ENCODE measurements at places on chromosomes 5 and 9. TPM values are rescaled to one million over a fixed set of nuclear protein-coding genes. Genes with fewer than 3 reads are reported as not detected.
A peak's percentile ranks its signal among the peaks of the same experiment; 100 is the strongest.

DNA sequence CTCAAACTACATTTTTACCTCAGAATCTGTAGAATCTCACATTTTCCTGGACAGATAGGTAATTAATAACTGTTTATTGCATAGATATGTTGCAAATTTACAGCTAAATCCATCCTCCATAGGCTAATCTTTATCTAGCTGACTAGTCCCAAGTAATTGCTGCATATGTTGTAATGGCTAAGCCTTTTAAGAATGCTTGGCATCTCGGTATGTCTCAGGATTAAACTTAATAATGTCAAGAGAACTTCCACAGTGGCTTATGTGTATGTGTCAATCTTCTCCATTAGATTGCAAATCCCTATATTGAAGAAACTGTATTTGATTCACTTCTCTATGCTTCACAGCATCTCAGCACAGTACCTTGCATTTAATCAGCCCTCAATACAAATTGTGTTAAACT, 131.9 kb downstream of the PRDM9 start:
- no peak for DNase-seq

BAAT gene
- not detected for polyA plus RNA-seq

DCAF12 gene
- polyA plus RNA-seq = 23.6 TPM

GRCh38 chr9:11595756-11596155, 983.0 kb upstream of the PTPRD start:
- DNase-seq = no peak

DNA sequence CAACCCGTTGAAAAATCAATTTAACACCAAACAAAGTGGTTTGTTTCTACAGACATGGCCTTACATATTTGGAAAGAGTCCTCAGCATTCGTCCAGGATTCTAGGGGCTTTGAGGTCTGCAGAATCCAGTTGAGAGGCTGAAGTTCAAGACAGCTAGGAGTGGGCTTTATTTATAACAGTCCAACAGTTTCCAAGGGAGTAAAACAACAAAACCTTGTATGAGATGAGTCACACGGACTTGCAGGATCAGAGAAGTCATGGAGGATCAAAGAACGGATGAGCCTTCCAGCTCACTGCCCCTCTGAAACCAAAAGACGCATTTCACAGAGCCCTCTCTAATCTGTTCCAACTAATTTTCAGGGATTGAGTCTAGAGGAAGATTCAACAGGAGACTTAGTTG, 11.1 kb upstream of the ESM1 start:
- peak; percentile 43 for DNase-seq

DNA sequence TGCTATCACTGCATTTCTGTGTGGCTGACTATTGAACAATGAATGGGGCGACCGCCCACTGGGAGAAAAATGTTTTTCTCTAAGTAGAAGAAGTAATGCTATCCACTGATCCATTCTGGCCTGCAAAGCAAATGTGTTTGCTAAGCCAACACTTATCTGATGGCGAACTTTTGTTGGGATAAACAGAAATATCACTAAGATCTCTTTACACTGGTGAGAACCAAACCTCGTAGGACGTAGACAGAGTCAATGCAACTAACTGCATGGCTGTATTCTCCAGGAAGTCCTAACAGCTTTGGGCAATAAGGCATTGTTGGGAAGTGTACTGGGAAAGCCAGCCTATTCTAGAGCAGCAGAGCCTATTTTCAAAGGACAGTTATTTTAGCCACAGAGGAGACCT, 77.7 kb downstream of the ANKH start:
- no peak for DNase-seq

GRCh38 chr5:124642151-124642550, 104.3 kb downstream of the ZNF608 start:
- DNase-seq = no peak

DNA sequence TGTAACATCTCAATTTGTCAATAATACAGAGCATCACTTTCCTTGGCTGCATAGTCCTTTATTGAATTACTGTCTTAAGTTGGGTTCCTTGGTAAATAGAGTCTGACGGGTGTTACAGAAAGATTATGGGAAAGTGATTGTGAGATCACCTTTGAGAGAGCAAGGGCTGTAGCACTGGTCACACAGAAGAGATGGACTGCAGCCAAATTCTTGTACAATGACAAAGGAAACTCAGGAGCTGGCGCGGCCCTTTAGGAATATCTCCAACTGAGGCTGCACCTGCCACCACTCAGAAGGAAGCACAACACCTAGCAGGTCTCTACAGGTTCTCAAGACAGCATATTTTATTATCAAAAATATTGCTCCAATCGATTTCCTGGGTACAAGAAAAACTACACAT, 350.0 kb upstream of the ISL1 start:
- DNase-seq = no peak

DNA sequence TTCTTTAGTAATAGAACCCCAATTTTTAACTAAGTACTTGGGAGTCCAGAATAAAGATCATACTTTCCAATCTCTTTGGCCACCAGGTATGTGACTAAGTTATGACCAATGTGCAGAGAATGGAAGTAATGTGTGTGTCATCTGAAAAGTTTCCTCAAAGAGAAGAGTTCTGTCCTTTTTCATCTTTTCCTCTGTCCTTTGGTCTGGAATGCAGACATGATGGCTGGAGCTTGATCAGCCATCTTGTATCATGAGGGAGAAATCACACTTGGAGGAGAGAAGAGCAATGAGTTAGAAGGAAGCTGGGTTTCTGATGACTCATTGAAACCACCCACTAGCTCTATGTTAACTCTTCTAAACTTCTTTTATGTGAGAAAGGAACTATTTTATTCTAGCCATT, 5.5 kb upstream of the CPEB4 start:
- DNase-seq = peak; percentile 41

CARD6 gene
- 3.9 TPM for polyA plus RNA-seq

- no peak for DNase-seq
These were observed 65.7 kb downstream of the ZDHHC21 start for GRCh38 chr9:14627513-14627912.

- DNase-seq = peak; percentile 85
These were observed 377.6 kb downstream of the DNAH5 start for GRCh38 chr5:13566871-13567339.

- no peak for DNase-seq
These were observed 14.7 kb upstream of the ARRDC3 start for GRCh38 chr5:91397791-91398190.

DNA sequence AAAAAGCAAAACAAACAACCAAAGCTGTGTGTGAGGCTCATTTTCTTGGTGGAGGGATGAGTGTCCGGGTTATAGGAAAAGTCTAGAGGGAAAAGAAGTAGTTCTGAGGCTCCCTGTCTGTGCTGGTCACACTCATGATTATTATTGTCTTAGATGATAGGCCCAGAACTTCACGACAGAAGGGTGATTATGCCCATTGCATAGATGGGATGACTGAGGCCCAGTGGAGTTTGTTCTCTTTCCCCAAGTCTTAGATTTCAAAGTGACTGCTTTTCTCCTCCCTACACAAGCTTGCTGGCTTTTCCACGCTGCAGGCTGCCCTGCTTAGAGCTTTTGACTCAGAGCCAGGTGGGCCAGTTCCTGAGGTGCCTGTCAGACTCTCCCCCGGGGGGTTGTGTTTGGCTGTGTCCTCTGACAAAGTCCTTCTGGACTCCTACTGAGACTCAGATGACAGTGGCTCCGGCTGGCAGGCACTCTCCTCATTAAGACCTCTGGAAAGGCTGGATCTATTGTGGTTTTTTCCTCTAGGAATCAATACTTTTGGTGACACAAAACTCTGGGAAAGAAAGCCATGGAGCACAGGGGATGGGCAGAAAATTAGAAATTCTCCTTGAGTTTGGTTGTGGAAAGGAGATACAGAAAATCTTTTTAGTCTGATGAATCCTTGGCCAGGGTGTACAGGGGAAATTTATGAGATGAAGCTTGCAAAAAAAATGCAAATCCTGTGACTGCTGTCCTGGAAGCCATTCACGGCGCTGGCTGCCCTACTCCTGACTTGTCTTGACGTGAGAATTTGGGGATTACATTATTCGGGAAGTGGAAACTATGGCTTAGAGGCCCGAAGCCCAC, 120.9 kb downstream of the NSG2 start:
- DNase-seq = no peak

GRCh38 chr9:29714860-29715259, 2141.6 kb upstream of the C9orf72 start:
- DNase-seq = no peak

GRCh38 chr9:74711341-74711740, 176.4 kb downstream of the TRPM6 start:
- DNase-seq = no peak

DNA sequence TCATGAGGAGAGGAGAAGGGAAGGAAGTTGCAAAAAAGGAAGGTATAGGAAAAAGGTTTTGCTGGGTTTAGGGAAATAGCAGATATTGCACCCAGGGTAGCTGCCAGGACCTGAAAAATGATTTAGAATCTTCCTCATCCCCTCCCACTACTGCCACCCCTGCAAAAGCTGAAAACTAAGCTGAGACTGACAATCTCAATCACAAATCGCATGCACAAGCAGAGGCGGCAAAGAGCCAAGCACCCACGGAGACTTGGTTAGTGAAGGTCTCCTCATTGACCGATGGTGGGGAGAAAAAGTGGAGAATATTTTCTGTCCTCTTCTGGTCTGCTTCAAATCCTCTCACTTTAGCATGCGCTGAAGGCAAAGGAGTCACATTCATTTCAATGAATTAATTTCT, 39.1 kb upstream of the PAM start:
- no peak for DNase-seq

DNA sequence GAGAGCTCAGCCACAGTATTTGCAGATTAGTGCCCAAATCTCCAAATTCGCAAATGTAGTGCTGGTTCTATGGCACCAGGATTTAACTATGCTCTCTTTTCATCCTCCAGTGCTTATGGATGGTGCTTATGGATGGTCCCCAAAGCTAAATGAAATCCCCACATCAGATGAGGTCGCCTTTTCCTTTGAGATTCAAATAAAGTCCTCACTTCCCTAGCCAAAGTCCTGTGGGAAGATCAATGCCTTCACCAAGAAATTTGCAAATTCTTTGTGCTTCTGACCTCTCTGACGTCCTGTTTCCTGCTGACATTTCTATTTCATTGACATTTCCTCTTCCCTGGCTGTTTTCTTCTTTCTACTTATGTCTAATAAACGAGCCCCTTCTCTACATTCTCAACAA, 1077.0 kb upstream of the C9orf72 start:
- no peak for DNase-seq

DNA sequence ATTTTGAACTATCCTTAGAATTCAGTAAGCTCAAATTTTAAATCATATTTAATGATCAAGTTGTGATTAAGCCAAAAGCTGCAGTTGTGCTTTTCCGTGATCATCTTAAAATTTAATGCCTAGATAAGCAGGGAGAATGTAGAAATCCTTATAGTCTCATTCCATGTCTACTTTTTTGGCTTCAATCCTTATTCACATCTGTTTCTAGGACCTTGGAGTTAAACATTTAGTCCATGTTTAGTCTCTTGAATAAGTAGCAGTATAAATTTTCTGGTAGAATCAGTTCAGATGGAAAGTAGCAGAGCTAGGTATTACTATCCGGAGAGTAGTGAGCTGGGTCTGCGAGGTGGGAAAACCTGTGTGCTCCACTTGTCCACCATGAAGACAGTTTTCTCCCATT, 59.3 kb upstream of the RIOK2 start:
- DNase-seq = no peak

- no peak for DNase-seq
These were observed 275.7 kb upstream of the DAB2 start for GRCh38 chr5:39700523-39700922.

DNA sequence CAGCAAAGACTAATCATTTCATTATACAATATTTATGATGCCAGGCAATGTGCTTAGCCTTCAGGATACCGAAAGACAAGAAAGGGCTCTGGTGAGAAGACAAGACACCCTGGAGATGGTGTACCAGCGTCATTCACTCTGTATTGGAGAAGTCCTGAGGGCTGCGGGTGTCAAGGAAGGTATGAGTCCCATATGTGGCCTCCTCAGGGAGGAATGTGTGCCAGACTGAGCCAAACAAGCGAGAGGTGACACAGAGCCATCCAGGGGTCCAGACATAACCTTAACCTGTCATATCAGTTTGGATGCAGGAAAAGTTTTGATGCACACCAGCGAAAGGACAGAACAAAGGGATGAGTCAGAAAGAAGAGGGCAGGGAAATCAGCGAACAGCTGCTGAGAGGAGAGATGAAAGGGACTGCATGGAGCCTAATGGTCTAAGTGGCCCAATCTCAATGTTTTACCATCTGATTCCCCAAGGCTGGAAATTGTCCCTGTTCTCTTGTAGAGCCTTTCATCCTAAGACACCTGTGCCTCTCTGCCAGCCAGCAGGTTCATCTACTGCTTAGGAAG, 38.9 kb downstream of the ADRA1B start:
- no peak for DNase-seq

DNA sequence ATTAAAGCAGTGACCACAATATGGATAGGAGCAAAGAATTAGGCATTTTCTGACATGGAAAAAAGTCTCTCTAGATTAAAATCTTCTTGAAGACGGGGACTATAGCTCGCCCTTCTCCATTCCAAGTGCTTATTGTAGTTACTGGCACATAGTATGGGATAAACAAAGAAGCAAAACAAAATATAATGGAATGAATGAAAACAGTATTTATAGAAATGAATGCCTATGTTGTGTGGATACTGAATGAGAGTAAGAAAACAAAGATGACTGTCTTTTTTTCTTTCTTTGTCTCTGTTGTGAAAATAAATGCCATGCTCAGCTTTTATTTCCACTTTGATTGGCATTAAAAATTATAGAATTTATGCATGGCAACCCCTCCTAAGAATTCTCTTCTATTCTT, 1414.3 kb upstream of the ACO1 start:
- no peak for DNase-seq

- DNase-seq = peak; percentile 86
These were observed 29.0 kb upstream of the MYORG start for GRCh38 chr9:34405719-34406118.

DNA sequence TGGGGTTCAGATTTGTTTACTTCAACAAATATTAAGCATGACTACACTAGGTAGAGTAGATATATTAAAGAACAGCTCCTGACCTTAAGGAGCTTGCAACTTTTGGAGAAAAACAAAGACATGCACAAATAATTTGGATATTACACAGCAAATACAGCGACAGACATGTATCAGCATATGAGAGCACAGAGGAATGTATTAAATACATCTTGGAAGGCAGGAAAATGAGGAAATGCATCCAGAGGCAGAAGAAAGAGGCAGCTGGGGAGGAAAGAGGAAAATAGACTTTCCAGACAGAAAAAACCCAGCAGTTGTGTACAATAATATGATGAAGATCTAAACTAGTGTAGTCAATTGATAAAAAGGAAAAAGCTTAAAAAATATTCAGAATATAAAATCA, 392.2 kb downstream of the PDE4D start:
- no peak for DNase-seq

DNA sequence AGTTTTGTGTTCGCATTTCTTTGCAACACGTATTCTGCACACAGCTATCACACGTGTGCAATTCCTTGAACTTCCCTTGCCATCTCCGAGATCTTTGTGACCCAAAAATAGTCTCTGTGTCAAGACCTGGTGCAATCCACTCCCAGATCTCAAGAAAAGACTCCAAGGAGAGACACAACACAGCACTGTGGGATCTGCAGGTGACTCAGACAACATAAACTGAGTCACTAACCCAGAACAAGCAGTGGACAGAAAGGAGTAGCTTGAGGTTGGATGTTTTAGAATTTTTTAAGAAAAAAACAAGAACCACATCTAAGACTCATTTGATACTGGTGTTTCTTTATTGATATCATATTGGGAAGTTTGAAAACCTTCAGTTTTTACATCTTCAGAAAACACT, 396.9 kb downstream of the AGTPBP1 start:
- DNase-seq = peak; percentile 7

- DNase-seq = no peak
These were observed 2.9 kb downstream of the DPH7 start for GRCh38 chr9:137575716-137576411.

PBX3 gene
- 13.4 TPM for polyA plus RNA-seq
